Activated T-cell treated with anti-CD3 and anti-CD28 coated beads, Interleukin-2, amount 50 U/mL, for 72 hours (primary cell): ENCODE measurements at places on chromosomes 12 and 14.

GRCh38 chr12:122001466-122002209, 20.0 kb upstream of the BCL7A start:
- DNase-seq = no peak

- peak; percentile 78 for DNase-seq
These were observed 323.4 kb downstream of the VRK1 start for GRCh38 chr14:97120611-97121031.

- DNase-seq = no peak
These were observed 72.4 kb downstream of the SPPL3 start for GRCh38 chr12:120831648-120832267.

DNA sequence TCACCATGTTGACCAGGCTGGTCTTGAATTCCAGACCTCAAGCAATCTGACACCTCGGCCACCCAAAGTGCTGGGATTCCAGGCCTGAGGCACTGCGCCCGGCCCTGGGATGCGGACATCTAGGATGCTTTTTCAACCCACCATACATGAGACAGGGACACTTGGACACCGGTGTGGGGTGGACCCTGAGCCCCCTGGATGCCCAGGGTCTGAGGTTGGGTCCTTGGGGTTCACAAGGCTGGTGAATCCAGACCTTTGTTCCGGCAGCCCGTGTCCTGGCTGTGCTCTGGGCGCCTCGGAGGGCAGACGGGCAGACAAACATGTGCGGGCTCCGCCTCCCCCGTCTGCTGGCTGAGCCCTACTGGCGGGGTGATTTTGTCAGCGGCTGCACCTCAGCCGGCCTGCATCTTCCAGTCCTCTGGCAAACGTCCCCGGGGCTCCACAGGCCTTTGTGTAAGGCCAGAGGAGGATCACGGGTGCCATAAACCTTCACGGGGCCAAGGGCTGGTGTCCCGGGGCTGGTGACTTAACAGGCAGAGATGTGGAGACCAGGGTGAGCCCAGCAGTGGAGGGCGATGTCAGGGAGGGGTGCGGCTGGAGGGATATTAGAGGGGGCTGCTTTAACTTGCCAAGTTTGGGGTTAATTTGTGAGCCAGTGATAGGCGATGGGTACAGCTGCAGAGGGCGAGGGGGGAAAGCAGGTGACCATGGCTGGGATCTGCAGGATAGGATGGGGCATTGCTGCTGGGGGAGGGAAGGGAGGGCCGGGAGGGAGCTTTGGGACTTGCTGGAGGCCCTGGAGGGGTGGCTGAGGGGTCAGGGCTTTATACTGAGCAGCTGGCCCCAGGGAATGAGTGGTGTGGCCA, 5.8 kb downstream of the ASPG start:
- DNase-seq = no peak

DNA sequence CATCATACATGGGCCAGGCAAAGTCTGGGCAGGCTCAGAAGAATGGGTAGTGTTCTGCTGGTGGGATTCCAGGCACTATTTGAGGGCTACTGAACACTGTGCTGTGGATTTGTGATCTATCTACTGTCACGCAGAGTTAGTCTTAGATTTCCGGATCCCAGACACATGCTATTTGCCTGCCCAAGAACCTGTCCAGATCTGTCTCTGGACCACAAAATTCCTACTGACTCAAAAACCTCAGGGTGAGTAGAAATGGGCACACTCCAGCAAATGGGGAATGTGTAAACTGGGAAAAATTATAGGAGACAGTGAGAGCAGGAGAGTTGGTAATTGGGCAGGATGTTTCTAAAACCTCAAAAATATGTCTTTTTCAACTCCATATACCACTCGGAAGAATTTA, 129.9 kb downstream of the GALC start:
- DNase-seq = no peak

- DNase-seq = no peak
These were observed 17.4 kb downstream of the HDAC7 start for GRCh38 chr12:47802312-47802711.

GRCh38 chr12:122977153-122977552, 2.1 kb downstream of the OGFOD2 start:
- no peak for DNase-seq

DNA sequence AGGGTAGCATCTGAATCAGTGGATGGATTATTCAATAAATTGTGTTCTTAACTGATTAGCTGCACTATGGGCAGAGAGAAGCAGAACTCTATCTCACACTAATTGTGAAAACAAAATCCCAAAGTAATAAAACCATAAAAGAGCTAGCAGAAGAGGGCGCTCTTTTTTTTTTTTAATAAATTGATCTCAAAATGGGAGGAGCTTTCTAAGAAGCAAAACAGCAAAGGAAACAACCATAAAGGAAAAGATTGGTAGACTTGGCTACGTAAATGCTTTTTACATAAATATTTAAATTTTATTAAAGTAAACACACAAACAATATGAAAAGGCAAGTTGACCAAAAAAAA, 1.5 kb upstream of the TM7SF3 start:
- DNase-seq = no peak

DNA sequence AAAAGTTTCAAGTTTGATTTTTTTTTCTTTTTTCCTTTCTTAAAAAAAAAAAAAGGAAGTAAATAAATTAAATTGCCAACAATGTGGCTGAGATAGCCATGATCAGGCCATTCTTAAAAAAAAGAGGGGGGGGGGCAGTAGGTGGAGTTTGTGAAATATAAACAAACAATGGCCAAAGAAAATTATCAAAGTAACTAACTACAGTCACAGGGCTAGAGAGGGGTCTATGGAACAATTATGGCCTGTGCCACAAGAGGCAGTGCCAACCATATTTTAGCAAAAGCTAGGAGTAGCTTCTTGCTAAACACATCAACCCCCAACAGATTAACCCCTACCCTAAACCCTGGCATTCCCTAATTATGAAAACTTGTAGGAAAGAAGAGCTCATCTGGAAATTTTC, 16.2 kb upstream of the SMARCC2 start:
- no peak for DNase-seq

GRCh38 chr14:74429991-74430390, 4.0 kb upstream of the SYNDIG1L start:
- DNase-seq = no peak

DNA sequence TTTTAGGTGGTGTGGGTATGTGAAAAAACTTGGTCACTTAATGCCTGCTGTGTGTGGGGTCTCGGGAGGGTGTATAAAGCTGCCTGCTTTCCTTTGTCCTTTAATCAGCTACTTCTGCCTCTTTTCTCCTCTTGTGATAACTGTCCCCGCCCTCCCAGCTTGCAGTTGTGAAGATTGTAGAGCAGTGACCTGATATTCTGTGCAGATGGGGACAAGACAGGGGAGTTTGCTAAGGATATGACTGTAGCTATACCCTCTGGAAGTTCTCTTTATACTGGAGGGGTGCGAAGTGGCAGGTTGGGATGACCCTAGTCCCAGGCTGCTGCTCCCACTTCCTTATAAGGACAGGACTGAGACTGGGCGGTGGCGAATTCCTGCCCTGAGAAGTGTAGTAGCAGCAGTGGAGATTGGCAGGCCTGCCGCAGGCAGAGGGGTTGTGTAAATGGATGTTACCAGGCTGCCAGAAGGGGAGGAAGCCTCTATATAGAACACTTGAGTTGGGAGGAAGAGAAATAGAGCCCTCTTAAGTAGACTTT, 835 bp downstream of the MYL6 start:
- no peak for DNase-seq

- DNase-seq = no peak
These were observed 891 bp downstream of the RPS6KL1 start for GRCh38 chr14:74921987-74922751.

DNA sequence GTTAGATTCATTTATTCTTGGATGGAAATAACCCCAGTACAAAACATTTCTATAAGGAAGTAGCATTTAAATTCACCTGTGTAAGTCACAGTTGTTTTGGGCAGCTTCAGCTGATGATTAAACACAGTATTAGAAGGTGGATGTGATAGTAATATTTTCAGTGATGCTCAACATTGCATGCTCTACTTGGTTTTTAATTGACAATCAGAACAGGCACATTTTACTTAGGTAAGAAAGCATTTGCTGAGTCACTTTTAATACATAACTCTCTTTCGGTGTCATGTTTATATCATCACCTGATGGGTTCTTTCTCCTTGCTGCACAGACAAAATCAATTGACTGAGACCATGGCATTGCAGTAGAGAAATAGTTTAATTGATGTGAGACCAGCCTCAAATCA, 80.7 kb downstream of the CMAS start:
- DNase-seq = no peak

GRCh38 chr14:75793806-75794205, 132.8 kb downstream of the TTLL5 start:
- DNase-seq = no peak

DNA sequence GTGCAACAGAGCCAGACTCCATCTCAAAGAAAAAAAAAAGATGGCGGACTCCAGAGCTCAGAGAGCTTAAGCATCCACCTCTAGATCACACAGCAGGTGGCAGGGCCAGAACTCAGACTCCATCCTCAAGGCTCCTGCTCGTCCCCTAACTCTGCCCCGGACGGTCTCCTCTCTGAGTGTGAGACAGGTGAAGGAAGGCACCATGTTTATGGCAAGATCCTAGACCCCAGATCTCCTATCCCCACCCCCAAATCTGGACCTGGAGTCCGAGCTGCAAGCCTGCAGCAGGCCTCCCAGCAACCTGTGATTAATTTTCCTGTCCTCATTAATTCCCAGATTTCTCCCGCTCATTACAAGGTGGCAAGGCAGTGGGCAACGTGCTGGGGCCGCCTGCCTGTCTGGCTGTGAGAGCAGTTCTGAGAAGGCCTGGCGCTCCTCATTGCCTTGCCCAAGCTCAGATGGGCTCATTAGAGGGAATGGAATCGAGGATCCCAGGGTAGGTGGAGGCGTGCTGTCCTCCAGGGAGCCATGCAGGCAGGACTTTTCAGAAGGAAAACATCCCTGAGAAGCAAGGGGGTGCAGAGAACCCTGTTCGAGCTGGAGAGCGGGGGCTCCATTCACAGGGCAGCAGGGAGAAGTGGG, 296.6 kb upstream of the RTL1 start:
- no peak for DNase-seq

DNA sequence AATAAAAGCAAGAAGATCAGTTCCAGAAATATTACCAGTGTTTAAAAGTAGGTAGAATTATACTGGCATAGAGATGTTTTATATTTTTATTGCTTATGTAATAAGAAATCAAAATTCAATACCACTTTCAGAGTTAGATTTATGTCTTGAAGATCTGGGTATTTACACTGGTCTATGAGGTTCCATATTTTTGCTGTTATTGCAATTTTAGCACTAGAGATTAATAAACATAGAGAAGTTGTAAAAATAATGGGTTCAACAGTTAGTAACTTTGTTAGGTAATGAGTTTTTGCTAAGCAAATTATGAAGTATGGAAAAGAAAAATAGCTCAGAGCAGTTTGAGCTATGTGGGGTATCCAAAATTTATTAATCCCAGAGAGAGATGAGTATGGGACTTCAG, 188.1 kb downstream of the SYT10 start:
- DNase-seq = no peak

GRCh38 chr12:49972641-49973360, at the start of gene AQP6:
TSS of gene AQP6 (plus strand) at chr12:49972947. CDS start at chr12:49973174, 227 bp downstream.
- DNase-seq = no peak

DNA sequence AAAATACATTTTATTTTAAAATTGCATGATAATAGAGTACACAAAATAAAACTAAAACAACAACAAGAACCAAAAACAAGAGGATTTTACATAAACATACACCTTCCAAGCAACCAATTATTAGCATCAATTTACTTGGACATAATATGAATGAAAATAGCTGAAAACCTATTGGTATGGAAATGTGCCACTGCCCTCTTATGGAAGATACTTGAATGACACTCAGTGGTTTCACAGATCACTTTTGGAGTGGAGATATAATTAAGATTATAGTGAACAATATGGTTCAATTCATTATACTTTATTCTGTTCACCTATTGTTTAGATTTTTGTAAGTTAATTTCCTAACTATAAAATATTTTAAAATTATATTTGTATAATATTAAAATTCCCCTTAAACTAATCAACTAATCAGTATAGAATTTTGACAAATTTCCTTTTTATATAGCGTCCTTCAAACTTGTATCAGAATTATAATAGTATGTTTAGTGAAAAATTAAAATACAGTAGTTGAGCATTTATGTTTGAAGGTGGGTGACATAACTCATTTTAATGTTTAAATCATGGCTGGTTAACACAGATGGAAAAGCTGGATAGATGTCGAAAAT, 70.1 kb downstream of the SLC6A15 start:
- DNase-seq = no peak

DNA sequence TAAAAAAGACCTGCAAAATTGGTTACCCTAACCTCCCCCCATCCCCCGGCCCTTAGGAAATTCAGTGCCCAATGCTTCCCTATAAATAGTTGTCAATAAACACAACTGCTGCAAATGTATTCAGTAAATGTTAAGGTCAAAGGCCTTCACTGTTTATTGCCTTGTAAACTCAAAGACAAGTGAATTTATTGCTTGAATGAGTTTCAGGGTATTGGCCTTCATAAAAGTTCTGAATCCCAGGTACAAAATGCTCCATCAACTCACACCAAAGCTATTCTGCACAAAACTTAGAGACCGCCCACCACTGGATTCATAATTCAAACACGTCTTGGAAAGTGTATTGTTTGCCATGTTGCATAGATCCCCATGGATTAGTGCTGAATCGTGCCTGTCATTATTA, 63.3 kb upstream of the CDKN3 start:
- no peak for DNase-seq

DNA sequence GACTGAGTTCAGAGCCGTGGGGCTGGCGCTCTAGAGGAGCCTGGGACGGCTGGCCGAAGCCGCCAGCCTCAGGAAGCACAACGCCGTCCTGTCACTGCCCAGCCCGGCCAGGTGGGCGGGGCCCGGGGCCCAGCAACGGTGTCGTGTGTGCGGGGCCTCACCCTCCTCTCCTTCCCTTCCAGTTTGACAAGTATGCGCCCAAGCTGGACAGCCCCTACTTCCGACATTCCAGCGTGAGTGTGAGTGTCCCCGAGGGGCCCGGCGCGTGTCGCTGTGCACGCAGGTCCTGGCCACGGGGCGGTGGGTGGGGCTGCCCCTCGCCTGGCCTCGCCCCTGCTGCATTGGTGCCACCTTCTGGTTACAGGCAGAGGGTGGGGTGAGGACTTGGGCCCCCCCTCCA, 38.3 kb downstream of the LRCOL1 start:
- DNase-seq = no peak

- DNase-seq = no peak
These were observed 19.1 kb downstream of the MARK3 start for GRCh38 chr14:103404032-103404918.
